ENCODE measurements at places on chromosomes 1 and 21.

GRCh38 chr1:160260406-160261382 lies 1.7 kb downstream of the DCAF8 start:
- no peak for DNase-seq

- no peak for DNase-seq
Observed at GRCh38 chr1:44408632-44409602, 3.9 kb downstream of the RNF220 start.

DNA sequence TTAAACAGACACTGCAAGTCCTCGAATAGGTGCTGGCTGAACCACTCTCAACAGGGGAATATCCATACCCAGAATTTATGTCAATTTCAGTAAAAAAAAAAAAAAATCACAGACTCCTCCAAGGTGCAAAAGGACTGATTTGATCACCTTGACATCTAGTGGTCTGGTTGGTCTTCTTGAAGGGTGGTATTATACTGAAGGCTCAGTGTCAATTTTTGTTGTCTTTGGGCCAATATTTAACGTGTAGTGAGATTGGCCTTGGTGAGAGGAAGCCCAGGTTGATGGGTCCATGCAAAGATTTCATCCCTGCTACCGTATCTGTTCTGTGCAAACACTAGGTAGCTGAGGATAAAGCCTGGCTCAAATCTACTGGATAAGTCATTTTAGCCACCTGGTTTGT lies 4.0 kb upstream of the GBP5 start:
- DNase-seq: no peak

DNA sequence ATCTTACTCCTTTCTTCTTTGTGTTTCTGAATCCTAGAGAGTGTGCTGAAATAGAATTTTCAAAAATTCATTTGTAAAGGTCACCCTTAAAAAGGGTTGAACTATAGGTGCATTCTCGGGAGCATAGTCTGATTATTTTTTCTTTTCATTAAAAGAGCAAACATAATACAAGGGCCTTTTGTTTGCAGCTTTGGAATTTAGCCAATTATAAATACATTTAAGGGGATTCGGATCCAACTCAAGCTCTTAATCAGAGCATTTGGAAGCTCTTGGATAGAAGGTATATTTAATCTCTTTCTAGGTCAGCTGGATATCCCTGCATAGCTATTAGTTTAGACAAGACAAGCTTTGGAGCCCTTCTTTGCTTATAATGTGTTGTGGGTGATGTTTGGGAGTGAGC lies 321.7 kb downstream of the HHAT start:
- DNase-seq: no peak

- no peak for DNase-seq
Observed at GRCh38 chr21:37855647-37856625, 60.3 kb downstream of the KCNJ6 start.

GRCh38 chr1:221237587-221237986 lies 358.3 kb downstream of the HLX start:
- DNase-seq: no peak

- DNase-seq: no peak
Observed at GRCh38 chr1:30110846-30111245, 612.5 kb downstream of the MATN1 start.

DNA sequence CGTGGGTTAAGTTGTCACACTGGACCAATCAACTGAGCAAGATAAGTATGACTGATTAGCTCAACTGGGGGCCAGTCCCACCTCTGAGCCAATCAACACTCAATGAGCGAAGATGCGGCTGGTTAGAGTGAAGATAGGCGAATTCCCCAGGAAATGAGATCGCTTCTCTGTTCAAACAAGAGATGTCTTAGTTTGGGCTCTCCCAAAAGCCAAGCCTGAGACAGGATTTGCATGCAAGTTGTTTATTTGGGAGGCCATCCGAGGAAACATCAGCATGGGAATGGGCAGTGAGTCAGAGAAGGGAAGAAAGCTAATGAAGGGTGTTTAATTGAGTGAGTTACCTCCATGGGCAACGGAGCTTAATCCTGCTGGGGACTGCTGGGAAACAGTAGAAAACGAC lies 4.9 kb upstream of the GJB5 start:
- DNase-seq: no peak

DNA sequence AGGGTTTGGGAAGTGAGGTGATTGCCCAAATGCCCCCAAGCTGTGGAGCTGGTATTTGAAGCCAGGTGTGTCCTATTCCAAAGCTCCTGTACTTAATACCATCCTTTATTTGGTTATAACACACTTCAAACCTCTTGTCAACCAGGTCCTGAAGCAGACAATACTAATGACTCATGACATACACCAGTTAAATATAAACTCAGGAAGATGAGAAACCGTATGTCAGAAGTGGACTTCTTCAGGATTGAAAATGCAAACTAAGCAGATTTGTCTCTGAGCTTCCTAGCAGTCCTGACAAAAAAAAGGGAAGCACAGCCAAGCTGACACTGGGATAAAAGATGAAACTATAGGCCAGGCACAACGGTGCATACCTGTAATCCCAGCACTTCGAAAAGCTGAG lies 70.6 kb downstream of the ALPL start:
- DNase-seq: no peak

GRCh38 chr1:30045304-30046090 lies 677.9 kb downstream of the MATN1 start:
- DNase-seq: no peak

DNA sequence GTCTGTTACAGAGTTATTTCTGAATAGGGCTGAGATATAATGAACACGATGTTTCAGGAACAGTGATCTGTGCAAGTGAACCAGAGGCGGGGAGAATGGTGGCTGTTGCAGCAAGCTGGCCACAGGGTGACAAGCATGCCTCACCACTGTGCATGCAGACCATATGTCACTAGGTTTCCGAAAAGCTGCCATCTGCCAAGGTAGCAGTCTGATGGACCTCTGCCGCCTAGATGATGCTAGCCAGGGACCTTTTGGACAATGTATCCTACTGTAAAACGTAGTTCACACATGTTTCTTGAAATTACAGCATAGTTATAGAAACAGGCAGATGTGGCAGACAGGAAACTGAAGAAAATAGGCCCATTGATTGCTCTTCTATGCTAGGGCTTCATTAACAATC lies 204.2 kb upstream of the RRP15 start:
- no peak for DNase-seq

- DNase-seq: no peak
Observed at GRCh38 chr1:181043025-181043888, 9.5 kb downstream of the MR1 start.

- no peak for DNase-seq
Observed at GRCh38 chr1:44557778-44558177, 116.5 kb downstream of the TMEM53 start.

DNA sequence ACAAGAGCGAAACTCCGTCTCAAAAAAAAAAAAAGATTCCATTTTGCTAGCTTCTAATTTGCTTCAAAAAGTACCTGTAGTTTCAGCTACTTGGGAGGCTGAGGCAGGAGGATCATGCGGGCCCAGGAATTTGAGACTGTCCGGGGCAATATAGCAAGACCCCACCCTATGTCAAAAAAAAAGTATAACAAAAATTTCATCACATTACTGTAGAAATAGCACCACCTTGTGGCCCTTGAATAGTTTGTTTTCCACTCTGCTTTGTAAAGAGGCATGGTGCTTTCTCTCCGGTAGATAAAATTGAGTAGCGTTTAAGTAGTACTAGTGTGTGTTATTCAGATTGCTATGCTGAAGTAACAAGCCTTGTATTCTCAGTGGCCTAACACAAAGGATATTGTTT lies 18.2 kb upstream of the MSTO1 start:
- peak; percentile 49 for DNase-seq

DNA sequence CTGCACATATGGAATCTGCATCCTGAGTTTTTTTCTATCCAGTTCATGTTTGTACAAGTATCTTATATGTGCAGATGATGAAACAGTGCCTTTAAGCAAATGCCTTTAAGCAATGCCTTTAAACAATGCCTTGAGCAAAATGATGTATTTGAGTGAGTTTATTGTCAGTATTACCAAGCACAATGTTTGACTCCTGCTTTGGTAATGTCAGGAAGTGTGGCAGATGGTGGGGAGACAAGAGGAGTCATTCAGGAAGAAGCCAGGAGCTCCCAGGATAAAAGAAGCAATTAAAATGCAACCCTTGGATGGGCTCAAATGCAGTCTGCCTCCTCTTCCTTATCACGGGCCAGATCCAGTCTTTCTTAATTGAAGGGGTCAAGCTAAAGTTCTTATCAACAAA lies 108.7 kb upstream of the KCNJ15 start:
- no peak for DNase-seq

DNA sequence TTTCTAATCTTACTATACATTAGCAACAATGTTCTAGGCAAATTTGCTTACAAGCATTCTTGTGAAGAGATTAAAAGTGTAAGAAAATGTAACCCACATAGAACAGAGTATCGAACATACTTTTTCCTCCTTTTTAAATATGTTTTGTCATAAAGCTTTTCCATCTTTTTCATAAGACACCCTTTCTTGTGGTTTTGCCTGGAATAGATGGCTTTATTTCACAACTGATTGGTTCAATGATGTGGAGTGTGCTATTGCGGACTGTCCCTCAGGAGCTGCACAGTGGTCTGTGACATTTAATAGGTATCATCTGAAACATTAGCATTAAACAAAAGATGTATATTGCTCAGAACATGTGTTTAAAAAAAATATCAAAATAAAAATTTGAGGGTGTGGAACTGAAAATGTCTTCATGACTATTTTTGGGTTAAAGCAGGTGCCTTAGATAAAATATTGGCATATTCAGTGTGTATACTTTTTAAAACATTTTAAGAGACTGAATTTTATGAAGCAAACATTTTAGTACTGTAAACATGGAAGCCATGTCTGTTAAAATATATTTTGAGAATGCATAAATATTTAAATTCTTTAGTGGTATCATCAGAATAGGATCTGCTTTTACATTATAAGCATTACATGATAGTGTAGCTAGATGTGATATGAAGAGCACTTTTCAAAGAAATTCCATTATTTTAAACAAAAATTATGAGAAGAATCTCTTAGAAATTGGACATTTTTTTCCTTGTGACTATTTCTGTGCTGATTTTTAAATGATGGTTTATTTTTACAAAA lies 48.3 kb upstream of the C1orf146 start:
- no peak for DNase-seq

DNA sequence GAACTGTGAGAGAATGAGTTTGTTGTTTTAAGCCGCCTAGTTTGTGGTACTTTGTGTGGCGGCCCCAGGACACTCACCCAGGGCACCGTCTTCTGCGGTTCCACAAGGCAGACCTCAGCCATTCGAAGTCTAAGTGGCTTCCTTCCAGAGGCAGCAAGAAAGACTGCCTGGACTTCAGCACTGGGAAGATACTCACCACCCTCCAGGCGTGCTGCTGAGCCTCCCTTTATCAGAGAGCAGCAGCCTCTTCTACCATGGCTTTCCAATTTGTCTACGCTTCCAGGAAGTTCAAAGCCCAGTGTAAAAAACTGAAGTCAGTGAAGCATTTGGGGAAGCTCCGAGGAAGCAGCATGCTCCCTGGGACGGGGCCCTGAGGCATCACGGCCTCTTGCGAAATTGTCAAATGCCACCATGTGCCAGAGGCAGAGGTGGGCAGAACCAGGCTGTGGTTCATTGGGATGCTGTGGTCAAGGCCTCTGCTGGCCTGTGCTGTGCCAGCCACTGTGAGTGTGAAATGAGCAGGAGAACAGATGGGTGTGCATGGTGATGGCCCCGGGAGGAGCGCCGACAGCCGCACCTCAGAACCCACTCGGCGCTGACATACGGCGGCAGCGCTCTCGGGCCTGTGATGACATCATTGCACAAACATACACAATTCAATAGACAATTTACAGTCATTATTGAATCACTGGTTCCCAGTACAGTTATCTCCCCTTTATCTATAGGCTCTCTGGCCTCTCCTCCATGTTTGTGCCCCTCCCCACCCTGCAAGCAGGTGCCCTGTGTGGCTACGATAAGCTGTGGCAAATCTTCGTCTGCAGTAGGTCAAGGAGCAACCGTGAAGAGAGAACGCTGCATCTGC lies 110.4 kb downstream of the PDE9A start:
- DNase-seq: no peak

DNA sequence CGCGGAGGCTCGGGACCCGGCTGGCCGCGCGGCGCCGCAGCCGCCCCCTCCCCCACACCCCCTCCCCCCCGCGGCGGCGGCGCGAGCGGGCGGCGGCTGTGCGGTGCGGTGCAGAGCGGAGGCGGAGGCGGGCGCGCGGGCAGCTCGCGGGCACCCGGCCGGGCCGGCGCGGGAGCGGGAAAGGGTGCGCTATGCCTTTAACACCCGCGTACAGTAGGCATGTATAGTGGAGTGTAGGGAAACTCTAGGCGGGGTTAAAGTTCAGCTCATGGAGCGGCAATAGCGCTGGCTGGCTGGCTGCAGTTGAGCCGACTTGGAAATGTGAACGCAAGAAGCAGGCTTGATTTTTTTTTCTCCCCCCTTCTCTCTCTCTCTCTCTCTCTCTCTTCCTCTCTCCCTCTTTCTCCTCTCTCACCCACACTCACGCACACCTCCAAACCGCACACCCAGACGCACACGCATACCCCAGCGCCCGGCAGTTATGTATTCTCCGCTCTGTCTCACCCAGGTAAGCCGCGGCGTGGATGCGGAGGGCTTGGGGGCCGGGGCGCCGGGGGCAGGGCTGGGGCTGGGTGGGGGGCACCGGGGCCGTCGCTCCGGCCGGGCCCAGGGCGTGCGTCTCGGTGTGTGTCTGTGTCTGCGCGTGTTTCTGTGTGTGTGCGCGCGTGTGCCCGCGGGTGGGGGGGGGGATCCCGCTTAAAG lies at the start of gene NFIA:
Gene NFIA, plus strand, starts transcription at position 251 of the 702 bp plus-strand sequence.
- DNase-seq: peak; percentile 79

GRCh38 chr1:196007763-196008162 lies 600.5 kb downstream of the KCNT2 start:
- DNase-seq: no peak

- no peak for DNase-seq
Observed at GRCh38 chr1:47725511-47725991, 271.6 kb downstream of the TRABD2B start.
